ENCODE measurements at places on chromosomes 5 and 9. TPM values are rescaled to one million over a fixed set of nuclear protein-coding genes. Genes with fewer than 3 reads are reported as not detected.

GABRP gene
- total RNA-seq, result not detected

- DNase-seq, result no peak
Measured at GRCh38 chr5:44412286-44412685, 23.1 kb upstream of the FGF10 start.

- DNase-seq, result no peak
Measured at GRCh38 chr9:91223000-91223399, 138.7 kb downstream of the AUH start.

DNA sequence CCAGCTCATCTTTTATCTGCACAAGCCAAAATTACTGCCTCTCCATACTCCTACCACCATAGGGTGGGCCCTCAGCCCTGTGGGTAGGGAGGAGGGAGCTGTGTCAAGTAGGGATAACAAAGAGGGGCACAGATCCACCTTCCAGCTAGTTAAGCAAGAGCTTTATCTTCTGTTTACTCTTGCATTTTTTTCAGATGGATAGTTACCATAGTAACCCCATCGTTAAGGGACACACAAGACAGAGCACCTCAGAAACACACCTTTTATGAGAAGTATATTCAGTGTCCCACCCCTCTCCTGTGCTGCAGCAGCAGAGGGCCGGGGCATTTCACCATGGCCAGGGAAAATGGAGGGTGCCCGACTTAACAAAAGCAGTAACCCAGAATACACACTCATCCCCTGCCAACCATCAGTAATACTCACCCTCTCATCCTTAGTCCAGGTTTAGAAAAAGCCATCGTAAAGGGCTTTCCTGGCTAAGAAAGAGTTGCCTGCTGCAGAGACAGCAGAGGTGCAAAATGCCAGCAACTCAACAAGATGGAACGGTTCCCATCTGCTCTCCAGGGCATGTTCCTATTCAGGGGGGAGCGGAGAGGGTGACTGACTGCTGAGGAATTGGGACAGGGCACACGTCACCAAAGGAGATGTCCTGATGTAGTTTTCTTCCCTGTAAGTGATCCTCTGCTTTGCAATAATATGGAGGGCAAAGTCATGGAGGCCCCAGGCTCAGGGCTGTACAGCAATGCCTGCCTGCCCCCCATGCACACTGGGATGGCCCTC lies 25.1 kb downstream of the MACROH2A1 start:
- DNase-seq, result peak; percentile 43

GRCh38 chr5:16144416-16144815 lies 35.2 kb downstream of the MARCHF11 start:
- no peak for DNase-seq

ZNF366 gene
- not detected for total RNA-seq

GRCh38 chr9:20015427-20015931 lies 226.6 kb upstream of the SLC24A2 start:
- no peak for DNase-seq

DNA sequence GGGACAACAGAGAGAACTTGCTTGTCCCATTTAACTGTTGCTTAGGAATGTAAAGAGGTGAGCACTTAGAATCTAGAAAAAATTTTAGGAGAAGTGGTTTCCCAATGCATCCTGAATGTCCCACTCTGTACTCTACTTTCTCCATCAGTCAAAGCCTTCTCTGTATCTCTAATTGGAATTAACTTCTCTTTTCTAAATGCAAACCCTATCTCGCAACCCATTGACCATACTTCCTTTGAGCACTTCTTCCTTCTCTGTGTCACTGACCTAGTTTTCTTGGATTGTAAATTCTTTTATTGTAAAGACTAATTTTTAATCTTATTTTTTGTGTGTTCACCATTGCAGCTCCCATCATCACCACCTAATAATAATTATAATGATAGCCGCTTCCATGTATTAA lies 33.3 kb downstream of the ADRB2 start:
- DNase-seq, result no peak

- DNase-seq, result peak; percentile 89
Measured at GRCh38 chr5:14144586-14145434, 1.7 kb downstream of the TRIO start.

DNA sequence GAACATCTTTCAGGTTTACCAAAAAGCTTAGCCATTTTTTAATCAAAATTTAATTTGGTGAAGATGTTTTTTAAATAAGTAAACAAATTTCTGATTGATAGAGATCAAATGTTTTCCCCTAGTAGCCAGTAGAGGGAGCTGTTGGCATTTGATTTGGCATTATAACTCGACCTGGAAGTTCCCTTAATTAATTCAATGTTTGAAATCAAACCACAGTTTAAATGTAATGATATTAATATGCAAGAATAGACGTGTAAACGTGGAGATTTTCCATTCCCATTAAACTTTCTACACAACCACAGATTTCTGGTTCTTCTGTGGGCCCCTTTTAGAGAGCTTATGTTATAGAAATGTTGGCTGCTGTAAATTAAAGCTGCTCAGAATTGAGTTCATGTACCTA lies 148.1 kb upstream of the MPDZ start:
- peak; percentile 36 for DNase-seq

DNA sequence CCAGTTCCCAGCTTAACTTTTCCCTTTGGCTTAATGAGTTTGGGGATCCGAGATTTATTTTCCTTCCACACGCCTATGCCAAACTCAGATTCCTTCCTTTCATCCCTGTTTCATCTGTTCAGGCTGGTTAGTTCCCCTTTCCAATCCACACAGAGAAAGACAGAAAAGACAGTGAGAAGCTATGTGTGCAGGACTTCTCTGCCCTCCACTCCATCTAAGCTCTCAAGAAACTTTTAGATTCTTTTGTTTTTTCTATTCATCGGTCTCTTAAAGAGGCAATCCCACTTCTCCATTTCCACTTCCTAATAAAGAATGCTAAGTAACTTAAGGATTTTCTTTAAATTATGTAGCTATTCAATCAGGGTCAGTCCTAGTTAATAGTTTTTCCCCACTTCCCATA lies 11.2 kb downstream of the ITGA1 start:
- no peak for DNase-seq

DNA sequence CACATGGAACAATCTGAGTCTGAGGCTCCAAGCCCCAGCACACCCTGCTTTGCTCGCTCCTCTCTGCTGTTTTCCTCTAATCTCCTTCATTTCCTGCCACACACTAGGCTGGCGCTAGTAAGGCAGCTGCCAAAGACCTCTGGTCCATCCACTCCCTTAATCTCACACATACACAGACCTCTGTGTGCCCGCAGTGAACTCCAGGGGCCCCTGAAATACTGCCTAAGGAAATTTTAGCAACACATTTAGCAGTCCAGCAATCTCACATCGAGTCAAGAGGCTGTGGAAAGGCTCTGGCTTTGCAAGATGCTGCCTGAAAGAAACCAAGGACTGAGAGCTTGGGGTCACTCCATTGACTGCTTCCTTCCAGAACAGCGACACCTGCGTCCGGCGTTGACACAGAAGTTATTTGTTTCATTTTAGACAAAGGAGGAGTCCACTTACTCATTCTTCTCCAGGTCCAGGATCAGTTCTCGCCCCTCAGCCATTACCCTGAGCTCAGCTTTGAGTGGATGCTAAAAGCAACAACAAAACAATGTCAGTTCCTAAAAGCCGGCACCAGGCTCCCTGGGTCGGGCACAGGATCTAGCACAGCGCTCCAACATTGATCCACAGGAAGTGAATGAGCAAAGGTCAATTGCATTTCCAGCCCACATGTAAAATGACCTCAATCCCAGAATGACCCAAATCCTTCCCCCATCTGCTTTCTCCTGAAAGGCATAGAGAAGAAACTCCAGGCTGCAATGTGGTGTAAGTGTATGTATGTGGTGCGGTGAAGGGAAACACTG lies 11.5 kb downstream of the ADAM19 start:
- no peak for DNase-seq

DMRTA1 gene
- not detected for total RNA-seq

GRCh38 chr5:135440916-135441315 lies 6.2 kb downstream of the DCANP1 start:
- no peak for DNase-seq

DNA sequence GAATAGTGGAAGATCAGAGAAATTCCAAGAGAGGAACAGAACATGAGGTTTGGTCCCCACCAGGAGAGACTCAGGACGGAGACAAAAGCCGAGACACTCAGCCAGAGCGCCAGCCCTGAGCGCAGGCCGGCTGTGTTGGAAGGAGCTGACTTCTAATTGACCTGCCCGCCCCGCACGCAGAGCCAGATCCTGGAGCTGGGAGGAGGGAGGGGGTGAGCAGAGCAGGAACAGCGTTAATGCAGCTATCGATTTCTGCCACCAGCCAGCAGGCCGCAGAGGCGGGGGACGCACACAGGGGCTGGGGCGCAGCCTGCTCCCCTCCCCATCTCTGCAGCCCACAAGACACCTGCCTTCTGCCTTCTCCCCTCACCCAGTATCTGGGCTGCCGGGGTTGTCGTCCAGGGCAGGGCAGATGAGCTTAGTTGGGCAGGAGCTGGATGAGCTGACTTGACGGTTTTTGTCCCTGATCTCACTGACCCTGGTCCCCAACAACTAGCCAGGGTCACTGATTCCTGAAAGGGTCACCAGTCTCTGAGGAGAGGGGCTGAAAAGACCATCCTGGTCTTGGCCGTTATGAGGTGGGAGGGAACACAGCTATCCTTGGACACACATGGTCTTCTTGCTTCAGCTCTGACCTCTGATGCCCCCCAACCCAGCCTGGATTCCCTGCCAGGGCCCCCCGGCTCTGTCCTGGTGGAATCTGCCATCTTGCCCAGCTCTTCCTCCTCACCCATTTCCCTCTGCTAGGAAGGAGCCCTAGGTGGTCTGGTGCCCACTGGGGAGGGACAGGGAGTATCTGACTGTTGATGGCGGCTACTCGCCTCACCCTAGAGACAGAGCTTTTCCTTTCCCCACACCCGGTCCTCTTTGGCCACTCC lies 29.8 kb downstream of the CXXC5 start:
- DNase-seq, result no peak

DNA sequence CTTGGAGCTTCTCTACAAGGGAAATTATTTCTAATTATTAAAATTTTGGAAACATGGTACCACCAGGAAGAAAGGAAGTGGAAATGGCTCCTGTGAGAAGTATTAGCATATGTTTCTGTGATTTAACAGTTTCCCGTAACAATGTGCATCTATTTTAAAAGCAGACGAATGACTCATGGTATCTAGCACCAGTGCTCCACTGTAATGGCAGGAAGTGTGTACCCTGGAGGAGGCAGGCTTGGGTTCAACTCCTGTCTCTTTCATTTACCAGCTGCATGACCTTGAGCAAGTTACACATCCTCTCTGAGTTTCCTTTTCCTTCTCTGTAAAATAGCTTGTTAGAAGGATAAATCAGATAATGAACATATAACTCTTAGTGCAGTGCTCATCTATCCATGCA lies 41.0 kb upstream of the ANGPTL2 start:
- DNase-seq, result peak; percentile 70

DNA sequence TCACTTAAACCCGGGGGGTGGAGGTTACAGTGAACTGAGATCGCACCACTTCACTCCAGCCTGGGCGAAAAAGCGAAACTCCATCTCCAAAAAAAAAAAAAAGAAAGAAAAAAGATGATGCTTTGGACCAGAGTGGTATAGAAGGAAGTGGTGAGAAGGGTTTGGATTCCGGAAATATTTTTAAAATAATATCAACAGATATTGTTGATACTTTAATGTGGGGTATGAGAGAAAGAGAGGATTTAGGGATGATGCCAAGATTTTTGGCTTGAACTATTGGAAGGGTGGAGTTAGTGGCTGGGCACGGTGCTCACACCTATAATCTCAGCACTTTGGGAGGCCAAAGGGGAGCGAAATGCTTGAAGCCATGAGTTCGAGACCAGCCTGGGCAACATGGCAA lies 49.6 kb upstream of the PLIN2 start:
- no peak for DNase-seq

DNA sequence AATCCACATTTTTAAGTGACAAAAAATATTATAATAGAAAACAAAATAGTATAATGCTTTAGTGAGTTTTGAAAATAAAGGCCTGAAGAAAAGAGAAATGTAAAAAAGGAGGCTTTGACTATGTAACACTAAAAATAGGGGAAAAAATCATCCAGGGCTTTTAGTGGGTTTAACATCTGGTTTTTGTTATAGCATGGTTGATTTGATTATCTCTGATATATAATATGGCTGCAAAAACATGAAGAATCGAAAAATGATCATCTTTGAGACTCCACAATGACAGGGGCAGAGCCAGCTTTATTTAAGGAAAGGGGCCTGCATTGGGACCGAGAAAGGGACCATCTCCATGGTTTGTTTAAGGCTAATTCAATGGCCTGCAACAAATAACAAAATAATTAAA lies 393.8 kb downstream of the PLK2 start:
- DNase-seq, result no peak

ADAMTS16 gene
- 0.09 TPM for total RNA-seq

IQGAP2 gene
- total RNA-seq, result 0.37 TPM

INSL6 gene
- not detected for total RNA-seq

TRIM41 gene
- total RNA-seq, result 21.0 TPM

CNTNAP3B gene
- not detected for total RNA-seq

ADAMTS6 gene
- total RNA-seq, result 23.1 TPM

DNA sequence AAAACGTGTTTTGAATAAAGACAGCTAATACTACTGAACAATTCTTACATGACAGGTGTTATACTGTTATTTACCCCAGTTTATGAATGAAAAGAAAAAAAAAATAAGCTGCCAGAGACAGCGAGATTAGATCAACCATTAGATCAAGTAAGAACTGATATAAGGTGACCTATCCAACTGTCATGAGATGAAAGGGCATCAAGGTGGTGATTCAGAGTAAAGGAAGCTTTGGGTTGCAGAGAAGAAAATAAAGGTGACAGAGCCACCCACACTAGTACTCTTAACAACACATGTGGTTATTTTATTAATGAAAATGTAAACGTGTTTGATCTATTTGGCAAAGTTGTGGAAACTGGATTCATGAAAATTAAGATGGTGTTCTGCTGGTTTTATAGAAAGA lies 435.2 kb downstream of the GABRG2 start:
- no peak for DNase-seq

- peak; percentile 48 for DNase-seq
Measured at GRCh38 chr5:96997265-96997859, 61.5 kb downstream of the LNPEP start.

- DNase-seq, result no peak
Measured at GRCh38 chr5:26578002-26578401, 460.4 kb downstream of the CDH9 start.

HEMGN gene
- not detected for total RNA-seq

DNA sequence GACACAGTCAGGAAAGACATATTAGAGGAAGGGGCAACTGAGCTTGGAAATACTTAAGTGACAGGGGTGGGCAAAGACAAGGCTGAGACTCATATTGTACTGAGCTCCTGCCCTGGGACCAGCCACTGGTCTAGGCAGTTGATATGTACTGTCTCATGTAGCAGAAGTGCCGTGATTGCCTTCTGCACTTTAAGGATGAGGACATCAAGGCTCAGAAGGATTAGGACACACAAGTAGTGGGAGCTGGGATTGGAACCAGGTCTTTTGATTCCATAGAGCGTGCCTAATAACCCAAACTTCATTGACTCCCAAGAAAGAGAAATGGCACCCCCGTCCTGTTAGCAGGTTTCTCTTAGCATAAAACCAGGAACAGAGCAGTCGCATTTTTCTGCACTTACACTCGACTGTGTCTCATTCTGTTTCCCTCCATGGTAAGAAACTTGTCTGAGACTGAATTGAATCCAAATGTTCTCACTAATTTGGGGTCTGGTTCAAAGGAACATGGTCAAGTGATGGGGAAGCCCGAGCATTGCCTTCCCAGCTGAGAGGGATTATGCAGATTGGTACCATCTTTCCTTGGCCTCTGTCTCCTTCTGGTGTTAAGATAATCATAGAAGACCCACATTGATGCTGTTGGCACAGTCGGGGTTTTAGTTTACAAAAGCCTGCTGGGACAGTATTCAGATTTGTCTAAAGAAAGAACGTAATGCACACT lies 70.4 kb downstream of the ANGPTL2 start:
- no peak for DNase-seq

CDKN2A gene
- total RNA-seq, result 57.9 TPM
